ENCODE measurements at places on chromosomes 16 and 17.

DNA sequence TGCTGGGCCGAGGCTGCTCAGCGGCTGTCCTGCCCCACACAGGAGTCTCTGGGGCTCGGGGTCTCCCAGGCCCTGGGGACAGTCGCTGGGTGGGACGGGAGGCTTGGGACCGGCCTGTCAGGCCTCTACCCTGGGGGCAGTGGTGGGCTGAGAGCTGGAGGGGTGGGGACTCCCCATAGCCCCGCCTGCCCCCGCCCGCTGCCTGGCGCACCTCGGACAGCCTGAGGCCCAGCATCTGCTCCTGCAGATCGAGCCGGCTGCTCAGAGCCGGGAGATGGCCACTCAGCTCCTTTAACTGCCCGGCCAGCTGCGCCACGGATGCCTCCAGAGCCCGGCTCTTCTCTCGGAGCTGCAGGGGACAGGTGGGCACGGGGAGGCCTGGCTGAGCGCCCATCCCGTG is 6.7 kb downstream of the PERCC1 start:
- DNase-seq, result no peak

GRCh38 chr17:50033316-50033715 is 22.6 kb upstream of the ITGA3 start:
- DNase-seq, result no peak

GRCh38 chr17:20611309-20611708 is 31.8 kb downstream of the CDRT15L2 start:
- DNase-seq, result no peak

- DNase-seq, result no peak
These were observed 58.2 kb downstream of the MARCHF10 start for GRCh38 chr17:62749926-62750325.

- peak; percentile 24 for DNase-seq
These were observed at the start of gene MMP28 for GRCh38 chr17:35795007-35795870. Gene MMP28 (minus strand): TSS chr17:35795641. CDS start chr17:35795377, 264 bp downstream.

DNA sequence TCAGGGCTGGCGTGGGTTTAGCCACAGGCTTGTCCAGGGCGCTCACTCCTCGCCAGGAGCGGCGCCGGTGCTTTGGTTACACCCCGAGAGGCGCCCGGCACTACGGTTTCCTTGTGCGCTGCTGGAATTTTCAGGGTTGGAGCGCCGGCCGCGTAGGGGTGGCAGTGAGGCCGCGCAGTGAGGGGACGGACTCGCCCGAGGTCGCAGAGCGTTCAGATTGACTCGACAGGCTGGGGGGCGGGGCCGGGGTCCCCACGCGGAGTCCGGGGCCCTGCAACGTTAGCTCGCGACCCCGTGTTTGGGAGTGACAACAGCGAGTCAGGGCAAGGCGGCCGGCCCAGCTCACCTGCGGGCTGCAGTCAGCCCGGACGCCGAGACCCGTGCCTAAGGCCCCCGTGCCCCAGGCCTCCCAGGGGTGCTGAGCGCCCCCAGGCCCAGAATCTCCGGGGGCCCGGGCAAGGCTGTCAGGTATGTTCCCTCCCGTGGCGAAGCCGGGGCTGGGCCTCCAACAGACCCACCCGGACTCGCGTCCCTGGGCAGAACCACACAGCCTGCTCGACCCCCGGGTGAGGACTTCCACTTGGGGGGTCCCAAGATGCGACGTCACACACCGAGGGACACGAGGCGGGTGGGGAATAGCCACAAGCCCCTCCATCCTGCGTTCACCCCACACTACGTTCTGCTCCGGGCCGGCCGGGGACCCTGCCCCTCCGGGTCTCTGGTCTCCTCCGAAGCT is 1.3 kb upstream of the ACTG1 start:
- no peak for DNase-seq

GRCh38 chr17:41835800-41836549 is at the start of gene NT5C3B:
Gene NT5C3B (minus strand): TSS chr17:41836232. CDS start chr17:41836193, 39 bp downstream.
- DNase-seq, result no peak

- no peak for DNase-seq
These were observed 7.1 kb downstream of the PRSS53 start for GRCh38 chr16:31081428-31082351.

DNA sequence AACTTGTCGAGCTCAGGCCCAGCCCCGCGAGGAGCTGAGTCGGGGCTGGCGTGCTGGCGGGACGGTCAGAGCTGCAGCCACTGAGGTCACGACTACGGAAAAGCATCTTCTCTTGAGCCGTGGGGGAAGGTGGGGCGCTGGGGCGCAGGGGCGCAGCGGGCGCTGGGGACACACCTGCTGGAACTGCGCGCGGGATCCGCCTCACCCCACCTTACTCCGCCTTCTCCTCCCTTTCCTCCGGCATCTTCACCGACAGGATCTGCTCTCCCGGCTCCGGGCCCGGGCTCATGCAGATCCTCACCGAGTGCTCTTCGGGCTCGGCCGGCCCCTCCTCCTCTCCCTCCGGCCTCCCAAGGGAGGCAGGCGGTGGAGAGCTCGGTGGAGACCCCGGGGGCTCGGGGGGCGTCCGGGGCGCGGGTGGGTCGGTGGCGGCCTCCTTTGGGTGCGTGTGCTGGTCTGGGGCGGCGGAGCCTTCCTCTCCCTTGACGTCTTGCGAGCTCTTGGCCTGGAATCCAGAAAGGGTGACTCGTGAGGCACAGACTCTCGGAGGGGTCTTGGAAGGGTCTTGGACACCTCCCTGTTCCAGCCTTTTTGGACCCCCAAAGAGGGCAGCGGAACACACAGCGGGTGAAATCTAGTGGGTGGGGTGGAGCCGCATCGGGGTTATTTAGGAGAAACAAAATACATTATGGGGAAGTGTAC is 81.8 kb upstream of the KIFC3 start:
- no peak for DNase-seq

GRCh38 chr16:87780385-87780989 is 14.7 kb upstream of the KLHDC4 start:
- peak; percentile 71 for DNase-seq

- no peak for DNase-seq
These were observed 31.0 kb downstream of the HEATR3 start for GRCh38 chr16:50096791-50097190.

DNA sequence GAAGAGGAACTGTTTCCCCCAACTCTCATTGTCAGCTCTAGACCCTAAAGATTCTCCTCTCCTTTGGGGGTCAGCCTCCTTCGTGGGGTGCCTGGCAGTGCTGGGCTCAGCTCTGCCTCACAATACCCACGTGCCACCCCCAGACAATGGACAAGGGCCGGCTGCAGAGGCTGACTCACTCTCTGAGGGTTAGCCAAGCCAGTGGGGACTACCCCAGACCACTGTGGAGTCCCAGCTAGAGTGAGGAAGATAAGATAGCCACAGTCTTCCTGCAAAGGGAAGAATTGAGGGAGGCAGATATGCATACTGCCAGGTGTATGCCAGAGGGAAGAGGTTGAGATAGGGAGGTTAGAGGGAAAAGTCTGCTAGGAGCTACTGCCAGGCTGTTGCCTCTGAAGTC is 13.5 kb upstream of the MTMR4 start:
- DNase-seq, result no peak

DNA sequence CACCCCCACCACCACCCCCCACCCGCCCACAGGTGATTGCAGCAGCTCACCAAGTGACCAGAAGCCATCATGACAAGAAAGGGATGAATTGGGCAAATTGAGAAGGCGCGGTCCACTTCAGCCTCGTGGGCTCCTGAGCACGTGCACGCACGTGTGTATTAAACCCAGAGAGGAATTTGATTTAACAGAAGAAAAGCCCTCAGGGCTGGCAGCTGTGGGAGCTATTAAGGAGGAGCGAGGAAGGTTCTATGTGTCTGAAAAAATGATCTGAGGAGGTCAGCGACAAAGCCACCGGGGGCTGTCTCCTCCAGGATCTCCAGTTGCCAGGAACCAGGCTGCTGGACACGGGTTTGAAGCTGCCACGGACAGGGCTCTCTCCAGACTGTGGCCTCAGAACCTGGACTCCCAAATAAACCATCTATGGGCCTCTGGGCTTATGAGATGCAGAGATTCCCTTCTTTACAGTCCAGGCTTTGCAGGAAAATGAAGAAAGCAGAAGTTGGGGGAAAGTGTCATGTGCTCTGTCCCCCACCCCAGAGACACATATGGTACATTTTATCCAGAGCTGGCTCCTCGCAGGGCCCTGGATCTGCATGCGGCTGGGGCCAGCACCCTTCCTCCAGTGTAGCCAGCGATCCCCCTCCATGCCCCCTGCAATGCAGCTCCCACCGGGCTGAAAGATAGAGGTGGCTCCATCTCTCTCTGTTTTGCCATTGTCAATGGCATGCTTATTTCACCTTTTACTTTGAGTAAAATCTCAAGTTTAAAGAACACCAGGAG is 219.7 kb upstream of the RPL38 start:
- no peak for DNase-seq

GRCh38 chr17:17774009-17774881 is 62.5 kb downstream of the SREBF1 start:
- no peak for DNase-seq

GRCh38 chr16:17173281-17173680 is 297.5 kb downstream of the XYLT1 start:
- peak; percentile 11 for DNase-seq
